ENCODE measurements at places on chromosomes 16 and 17.
A peak's percentile ranks its signal among the peaks of the same experiment; 100 is the strongest.

- DNase-seq = peak; percentile 45
Measured at GRCh38 chr17:14803826-14804225, 461.3 kb downstream of the PMP22 start.

DNA sequence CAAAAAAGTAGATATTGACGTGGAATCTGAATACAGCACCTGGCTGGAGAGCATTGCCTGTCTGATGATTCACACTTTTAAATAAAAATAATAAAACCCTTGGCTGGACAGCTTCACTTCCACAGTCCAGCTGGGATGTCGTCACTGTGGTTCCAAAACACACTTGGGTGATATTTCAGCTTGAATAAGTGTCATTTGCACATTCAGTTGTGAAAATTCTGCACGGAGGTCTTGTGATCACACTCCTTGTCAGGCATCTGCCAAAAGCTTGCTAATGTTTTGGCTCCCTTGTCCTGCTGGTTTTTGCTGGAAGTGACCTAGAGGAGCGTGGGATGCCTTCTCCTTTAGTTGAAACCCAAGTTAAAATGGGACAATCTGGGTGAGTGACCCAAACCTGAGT, 60.7 kb downstream of the PCTP start:
- DNase-seq = no peak

DNA sequence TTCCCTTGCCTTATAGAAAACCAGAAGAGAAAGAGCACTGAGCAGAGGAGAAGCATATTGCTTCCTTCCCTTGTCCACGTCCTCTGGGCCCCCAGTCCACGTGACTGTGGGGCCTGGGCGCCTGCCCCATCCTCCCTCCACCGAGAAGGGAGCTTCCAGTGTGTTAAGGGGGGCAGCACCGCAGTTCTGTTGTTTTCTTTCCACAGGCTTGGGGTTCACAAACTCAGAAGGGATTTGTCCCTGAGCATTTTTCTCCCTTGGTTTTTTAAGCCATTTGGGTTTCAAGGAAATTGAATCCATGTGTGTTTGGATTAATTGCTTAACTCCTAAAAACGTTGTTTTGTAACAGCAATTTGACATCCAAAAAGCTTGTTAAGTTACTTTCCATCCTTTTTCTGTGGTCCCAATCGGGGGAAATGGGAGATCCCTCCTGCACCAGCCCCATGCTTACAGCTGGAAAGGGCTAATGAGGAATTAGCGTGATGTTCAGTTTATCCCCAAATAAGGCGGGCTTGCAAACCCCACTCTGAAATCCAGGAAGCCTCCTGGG, 347.5 kb upstream of the TNRC6C start:
- DNase-seq = no peak

- no peak for DNase-seq
Measured at GRCh38 chr17:69176457-69176795, 34.7 kb upstream of the ABCA6 start.

DNA sequence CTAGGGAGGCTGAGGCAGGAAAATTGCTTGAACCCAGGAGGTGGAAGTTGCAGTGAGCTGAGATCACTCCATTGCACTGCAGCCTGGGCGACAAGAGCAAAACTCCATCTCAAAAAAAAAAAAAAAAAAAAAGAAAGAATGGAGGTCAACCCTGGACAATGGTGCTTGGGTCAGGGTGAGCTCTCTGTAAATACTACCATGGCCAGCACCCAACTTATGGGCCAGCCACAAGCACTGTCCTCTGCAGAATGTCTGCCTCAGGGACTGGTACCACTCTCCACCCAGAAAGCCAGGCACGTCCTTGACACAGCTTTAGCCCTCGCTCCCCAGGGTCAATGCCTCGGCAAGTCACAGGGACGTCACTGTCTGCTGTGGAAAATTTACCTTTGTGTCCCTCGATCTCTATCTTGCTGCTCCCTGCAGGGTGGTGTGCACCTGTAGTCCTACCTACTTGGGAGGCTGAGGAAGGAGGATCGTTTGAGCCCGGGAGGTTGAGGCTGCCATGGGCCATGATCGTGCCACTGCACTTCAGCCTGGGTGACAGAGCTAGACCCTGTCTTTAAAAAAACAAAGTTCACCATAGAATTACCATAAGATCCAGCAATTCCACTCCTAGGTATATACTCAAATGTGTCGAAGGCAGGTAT, 123.3 kb downstream of the IRX3 start:
- no peak for DNase-seq
